ENCODE measurements at places on chromosomes 7 and 10.

DNA sequence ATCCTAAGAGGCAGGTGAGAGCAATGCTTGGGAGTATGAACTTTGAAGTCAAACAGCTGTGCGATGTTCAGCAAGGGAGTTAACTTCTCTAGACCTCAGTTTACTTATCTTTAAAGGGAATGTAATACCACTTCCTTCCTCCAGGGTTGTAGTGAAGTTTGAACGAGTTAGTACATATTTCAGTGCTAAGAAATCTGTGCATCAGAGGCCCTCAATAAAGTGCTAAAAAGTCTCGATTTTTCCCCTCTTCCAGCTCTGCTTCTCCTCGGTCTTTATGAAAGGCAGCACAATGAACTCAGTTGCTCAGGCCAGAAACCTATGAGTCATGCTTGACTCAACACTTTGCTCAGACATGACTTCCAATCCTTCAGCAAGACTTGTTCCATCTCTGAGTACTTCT lies 418.9 kb downstream of the MDFIC start:
- DNase-seq, result no peak

DNA sequence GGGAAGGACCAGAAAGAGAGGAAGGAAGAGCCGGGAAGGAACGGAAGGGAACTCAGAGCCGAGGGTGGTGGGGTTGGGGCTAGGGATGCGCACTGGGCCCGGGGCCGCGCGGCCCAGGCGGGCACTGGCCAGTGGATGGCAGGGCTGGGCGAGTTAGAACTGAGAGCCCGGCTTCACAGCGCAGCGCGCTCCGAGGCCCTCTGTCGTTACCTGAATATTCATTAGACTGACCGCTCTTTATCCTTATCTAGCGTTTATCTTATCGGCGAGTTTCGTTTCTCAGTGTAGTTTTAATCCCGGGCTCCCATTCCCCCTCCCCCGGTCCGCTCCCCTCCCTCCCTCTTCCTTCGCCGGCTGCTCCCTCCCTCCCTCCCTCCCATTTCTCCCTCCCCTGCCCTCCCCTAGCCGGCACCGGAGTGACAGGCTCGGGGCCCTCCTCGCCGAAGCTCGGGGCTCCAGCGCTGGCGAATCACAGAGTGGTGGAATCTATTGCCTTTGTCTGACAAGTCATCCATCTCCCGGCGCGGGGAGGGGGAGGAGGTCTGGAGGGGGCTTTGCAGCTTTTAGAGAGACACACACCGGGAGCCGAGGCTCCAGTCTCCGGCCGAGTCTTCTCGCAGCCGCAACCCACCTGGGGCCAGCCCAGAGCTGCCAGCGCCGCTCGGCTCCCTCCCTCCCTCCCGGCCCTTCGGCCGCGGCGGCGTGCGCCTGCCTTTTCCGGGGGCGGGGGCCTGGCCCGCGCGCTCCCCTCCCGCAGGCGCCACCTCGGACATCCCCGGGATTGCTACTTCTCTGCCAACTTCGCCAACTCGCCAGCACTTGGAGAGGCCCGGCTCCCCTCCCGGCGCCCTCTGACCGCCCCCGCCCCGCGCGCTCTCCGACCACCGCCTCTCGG lies at the start of gene PAX2:
TSS of gene PAX2 (plus strand) at position 596 of the 895 bp plus-strand sequence. CDS start 679 bp downstream, outside the sequence.
- DNase-seq, result no peak

- DNase-seq, result no peak
These were observed 153.4 kb upstream of the LANCL2 start for GRCh38 chr7:55211726-55212125.

DNA sequence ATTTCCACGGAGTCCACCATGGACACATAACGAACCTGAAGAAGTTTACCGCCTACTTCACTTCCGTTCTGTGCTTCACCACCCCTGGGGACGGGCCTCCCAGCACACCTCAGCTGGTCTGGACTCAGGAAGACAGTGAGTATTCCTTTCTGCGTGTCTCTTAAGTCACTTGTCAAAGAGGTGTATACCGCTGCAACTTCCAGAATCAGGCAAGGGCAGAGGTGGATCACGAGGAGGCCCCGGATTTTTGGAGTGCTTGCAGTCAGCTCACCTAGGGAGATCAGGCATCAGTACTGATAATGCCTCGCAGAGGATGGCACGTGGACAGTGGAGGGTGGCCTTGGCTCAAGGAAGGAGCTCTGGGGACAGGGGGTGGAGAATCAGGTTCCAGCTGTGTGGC lies 630.4 kb upstream of the FOXK1 start:
- no peak for DNase-seq

GRCh38 chr7:46725838-46726237 lies 804.8 kb upstream of the IGFBP3 start:
- DNase-seq, result no peak

- no peak for DNase-seq
These were observed 468.2 kb upstream of the LRRTM3 start for GRCh38 chr10:66457629-66458028.

DNA sequence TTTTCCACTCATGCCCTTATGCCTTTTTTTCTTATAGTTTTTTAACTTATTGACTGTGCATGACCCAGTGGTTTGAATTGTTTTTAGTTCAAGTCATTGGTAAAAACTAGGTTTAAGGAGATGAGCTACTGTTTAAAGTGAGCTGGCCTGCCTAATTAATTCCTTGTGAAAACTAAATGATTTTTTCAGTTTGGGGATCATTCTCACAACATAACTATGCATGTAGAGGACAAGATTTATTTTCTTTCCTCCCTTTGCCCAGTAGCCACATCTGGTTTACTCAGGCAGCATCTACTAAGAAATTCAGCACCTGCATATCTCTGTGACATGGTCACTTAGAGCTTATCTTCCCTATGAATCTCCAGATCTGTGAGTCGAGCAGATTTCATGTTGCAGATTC lies 1.7 kb downstream of the ADO start:
- DNase-seq, result no peak

DNA sequence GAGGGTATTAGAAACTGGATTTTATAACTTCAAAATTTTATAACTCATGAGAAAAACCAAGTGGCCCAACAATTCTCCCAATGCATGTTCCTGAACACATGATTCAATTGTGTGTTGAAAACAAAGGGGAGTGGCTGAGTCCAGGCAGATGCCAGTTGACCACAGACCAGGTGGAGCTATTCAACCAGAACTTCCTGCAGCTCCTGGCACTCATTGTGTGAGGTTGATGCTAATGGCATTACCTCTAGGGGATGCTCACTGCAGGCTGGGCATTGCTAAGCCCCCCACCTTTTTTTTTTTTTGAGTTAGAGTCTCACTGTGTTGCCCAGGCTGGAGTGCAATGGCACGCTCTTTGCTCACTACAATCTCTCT lies 20.3 kb downstream of the MYOF start:
- DNase-seq, result no peak

DNA sequence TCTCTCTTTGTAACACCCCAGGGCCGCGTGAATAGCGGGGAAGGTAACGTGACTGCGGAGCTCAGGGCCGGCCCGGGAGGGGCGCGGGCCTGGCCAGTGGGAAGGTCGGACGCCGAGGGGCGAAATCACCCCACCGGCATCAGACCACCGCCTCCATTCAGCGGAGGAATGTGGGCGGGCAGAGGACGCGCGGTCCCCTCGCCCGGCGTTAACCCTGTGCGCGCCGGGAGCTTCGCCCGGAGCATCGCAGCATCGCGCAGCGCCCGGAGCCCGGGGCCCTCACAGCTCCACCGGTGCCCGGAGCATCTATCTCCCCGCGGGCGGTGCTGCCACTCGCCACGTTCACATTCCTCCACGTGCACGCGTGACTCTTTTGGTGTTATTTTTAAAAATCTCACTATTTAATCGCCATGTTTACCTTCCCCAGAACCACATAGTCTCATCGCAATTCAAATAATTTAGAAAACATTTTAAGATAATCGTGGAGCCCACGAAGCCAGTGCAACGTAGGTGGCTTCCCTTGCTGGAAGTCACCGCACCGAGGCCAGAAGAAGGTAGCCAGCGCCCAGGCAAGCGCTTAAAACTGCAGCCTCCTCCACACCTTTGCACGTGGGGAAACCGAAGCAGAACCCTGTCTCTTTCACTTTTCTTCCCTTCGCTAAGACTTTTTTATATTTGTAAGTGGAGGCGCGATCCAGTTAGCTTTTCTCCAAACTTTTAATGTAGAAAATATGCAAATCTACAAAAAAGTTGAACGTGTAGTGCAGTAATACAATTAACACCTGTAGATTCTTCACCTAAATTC lies 21.8 kb downstream of the FGFBP3 start:
- peak; percentile 4 for DNase-seq

- DNase-seq, result no peak
These were observed 117.5 kb upstream of the ANLN start for GRCh38 chr7:36272211-36272566.

DNA sequence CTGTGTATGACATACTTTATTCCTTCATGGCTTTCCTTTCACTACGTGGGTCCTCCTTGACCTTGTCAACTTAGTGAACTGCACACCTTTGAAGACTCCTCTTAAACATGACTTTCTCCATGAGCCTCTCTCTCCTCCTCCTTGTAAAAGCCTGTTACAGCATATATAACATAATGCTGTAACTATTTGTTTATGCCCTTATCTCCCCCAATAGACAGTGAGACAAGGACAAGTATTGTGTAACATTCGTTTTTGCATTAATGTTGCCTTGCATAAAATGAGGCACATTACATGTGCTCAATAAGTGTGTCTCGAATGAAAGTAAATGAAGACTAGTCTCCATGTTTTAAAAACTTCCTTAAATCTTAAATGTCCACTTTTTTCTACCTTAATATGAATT lies 4.3 kb upstream of the LAMB1 start:
- no peak for DNase-seq

GRCh38 chr10:5544216-5544805 lies 19.6 kb downstream of the CALML3 start:
- no peak for DNase-seq

DNA sequence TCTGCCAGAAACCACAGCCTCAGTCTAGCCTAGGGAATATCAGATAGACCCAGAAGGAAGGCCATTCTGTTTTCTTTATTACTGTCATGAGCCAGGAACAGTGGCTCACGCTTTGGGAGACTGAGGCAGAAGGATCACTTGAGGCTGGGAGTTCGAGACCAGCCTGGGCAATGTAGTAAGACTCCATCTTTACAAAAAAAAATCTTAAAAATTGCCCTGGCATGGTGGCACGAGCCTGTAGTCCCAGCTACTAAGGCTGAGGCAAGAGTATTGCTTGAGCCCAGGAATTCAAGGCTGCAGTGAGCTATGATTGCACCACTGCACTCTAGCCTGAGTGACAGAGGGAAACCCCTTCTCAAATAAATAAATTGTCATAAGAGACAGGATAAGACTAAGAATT lies 3.7 kb upstream of the ESYT2 start:
- no peak for DNase-seq

DNA sequence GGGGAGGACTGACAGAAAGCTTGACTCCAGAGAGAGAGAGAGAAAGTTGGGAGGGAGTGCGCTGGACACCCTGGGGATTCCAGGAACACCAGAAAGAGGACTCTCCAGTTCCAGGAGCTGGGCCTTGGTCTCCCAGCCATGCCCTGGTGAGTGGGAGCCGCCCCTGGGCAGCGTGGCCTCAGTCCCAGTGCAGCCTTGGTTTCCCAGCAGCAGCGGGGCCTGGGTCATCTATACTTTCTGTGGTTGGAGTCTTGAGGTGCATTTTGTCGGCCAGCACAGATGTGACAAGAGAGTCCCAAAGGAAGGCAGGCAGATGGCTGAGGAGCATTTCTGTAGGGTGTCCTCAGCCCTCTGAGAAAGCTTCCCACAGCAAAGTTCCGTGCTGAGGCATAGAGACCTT lies 334.7 kb upstream of the ZNF32 start:
- DNase-seq, result no peak

DNA sequence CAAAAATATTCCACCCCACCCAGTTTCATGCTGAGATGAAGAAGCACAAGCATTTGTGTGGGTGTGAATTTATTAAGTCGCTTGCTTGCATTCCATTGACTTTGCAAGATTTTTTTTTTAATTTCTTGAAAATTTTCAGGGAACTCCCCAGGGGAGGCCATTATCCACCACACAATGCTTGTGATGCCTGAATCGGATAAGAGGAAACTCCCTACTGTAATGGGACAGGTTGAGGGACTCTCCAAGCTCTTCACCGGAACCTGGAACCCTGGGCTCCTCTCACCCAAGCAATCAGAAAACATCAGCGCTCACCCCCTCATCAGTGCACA lies 153.6 kb upstream of the ZMIZ1 start:
- DNase-seq, result no peak

DNA sequence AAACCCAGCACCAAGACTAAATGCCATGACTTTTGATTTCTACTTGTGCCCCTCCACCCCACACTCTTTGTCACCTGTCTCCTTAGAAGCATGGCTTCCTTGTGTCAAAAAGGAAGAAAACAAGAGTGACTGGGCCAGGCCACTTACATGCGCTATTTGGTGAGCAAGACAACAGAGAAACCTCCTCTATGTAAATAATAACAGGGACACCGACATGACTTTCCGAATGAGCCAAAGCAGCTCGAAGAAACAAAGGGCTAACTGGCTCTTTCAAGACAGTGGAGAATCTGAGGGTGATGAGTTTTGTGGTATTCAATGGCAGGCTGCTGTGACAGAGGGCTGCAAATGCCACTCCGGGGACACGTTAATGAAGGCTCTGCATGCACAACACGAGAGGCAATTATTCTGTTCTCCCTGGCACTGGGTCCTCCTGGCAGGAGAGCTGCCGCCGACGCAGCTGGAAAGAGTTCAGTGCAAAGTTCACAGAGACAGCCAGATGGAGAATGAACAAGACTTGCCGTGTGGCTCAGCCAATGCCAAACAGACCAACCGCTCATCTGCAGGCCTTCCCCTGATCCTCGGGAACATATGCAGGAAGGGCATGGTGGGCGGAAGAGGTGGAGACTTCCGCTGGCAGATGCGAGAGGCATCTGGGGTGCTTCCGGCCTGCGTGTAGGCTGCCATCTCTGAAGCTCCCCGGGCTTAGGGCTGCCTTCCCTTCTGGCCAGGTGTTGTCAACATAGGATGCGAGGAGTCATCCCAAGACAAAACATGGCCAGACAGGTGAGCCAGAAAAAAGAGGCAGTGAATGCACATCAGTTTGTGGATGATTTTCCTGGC lies 59.1 kb upstream of the SMNDC1 start:
- peak; percentile 70 for DNase-seq

DNA sequence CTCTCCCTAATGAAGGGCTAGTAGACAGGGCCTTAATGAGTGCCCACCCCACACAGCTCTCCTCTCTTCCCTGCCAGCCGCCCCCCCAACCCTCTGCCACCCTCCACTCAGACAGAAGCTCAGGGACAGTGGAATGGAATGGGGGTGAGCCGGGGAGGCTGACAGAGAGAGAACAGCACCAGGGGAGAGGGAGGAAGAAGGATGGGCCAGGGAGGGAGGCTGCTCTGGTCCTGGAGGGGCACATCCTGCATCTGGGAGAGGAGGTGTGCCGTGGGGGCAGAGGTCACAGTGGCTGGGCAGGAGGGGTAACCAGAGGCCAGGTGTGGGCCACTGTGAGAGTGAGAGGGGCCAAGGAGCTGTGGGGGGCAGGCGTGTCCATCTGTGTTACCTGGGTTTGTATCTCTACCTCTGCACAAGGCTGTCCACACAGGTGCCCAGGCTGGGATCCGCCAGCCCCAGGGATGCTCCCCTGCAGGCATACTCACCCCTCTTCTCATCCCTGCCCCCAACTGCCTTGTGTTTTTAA lies 2.4 kb downstream of the NYAP1 start:
- DNase-seq, result no peak
